Uterus (tissue), 4 donors: ENCODE measurements at places on chromosomes 11 and 22. TPM values are rescaled to one million over a fixed set of nuclear protein-coding genes. Genes with fewer than 3 reads are reported as not detected.
A peak's percentile ranks its signal among the peaks of the same experiment; 100 is the strongest.

TYR gene
- not detected for total RNA-seq

INPP5J gene
- total RNA-seq: 1.2 TPM

TRIM49D1 gene
- not detected for total RNA-seq

SCUBE2 gene
- total RNA-seq: 0.88 TPM

DCHS1 gene
- total RNA-seq: 58.9 TPM

SLC22A8 gene
- total RNA-seq: not detected

KIRREL3 gene
- not detected for total RNA-seq

PITPNM1 gene
- 7.9 TPM for total RNA-seq

C11orf97 gene
- not detected for total RNA-seq

GRCh38 chr11:68942095-68942620, 38.5 kb downstream of the IGHMBP2 start:
- no peak for DNase-seq

DNA sequence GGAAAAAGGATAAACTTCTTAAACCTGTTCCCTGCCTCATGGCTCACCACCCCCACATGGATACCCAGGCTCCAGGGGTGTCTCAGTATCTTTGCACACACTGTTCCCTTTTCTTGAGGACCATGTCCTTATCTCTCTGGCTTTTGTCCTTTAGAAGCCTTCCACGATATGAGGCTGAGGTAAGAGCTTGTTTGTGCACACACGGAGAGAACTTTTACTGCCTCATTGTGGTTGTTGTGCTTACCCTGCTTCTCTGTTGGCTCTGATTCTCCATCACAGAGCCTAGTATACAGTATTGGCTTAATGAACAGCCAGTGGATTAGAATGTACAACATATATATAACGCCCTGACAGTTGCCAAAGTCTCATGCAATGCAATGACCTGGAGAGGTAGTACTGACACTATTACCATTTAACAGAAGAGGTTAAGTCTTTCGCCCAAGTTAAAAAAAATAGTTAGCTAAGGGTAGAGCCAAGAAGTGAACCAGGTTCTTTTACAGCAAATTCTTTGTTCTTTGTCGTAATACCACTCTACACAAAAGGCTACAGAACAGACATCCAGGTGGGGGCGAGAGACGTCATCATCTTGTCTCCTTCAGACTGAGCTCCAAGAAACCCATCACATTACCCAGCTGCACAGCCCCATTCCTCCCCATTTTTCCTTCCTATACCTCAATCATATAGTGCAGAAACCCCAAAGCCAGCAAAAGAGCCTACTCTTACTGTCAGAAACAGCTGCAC, 117.3 kb downstream of the PLEKHA7 start:
- DNase-seq: no peak

GRCh38 chr11:69667619-69668604, 7.2 kb downstream of the LTO1 start:
- no peak for DNase-seq

GRCh38 chr22:44609400-44609988, 92.5 kb upstream of the PRR5 start:
- no peak for DNase-seq

- no peak for DNase-seq
Observed at GRCh38 chr11:128906185-128907050, 15.3 kb downstream of the KCNJ5 start.

GRCh38 chr11:110565357-110566336, 135.9 kb downstream of the FDX1 start:
- no peak for DNase-seq

GRCh38 chr11:117182551-117182935, 4.0 kb downstream of the SIDT2 start:
- no peak for DNase-seq

- no peak for DNase-seq
Observed at GRCh38 chr11:58199271-58199670, 4.7 kb downstream of the OR1S2 start.

- peak; percentile 22 for DNase-seq
Observed at GRCh38 chr11:69003866-69004367, 9.1 kb downstream of the MRGPRF start.

DNA sequence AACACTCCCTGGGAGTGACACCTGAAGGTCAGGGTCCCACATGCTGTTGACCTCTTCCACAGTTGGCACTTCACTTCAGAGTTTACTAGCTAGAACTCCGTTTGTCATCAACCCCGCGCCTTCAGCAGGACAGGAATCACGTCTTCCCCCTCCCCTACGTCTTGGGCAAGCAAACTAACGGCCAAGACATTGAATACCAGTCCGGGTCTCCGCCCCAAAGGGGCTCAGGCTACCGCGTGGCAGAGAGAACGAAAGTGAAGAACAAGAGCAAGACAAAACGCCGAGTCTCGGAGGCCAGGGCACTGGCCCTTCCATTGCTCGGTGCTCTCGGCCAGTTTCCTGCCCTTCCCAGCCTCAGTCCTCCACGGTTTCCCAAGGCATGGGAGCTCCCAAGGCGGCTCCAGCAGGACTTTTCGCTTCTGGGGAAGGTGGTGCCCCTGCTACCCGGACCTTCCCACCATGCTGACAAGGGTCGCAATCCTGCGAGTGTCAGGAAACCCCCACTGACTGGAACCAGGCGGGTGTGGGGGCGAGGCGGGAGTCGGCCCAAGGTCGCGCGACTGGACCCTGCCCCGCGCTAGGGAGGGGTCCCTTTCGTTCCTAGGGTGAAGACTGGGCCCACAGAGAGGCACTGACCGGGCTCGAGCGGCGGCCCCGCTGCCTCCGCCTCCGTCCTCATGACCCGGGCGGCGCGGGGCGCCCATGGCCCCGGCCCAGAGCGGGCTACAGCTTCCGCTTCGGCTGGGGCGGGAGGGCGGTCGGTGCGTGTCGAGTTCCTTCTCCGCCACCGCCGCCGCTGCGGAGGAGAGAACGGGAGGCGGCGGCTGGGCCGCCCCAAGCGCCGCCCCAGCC, at the start of gene GUCD1:
Gene GUCD1, minus strand, starts transcription at position 826 of the 852 bp plus-strand sequence. Its CDS starts 147 bp downstream, at position 679.
- no peak for DNase-seq

GRCh38 chr11:2296913-2297622, 4.7 kb downstream of the C11orf21 start:
- DNase-seq: no peak
